T-helper 17 cell (primary cell): ENCODE measurements at places on chromosomes 2 and 18.

GRCh38 chr18:68475883-68476282 lies 239.0 kb downstream of the TMX3 start:
- H3K27ac ChIP-seq: no peak overlapping the region
- no peak for DNase-seq
- H3K4me1 ChIP-seq: no peaks in the 10 kb centered on the region

DNA sequence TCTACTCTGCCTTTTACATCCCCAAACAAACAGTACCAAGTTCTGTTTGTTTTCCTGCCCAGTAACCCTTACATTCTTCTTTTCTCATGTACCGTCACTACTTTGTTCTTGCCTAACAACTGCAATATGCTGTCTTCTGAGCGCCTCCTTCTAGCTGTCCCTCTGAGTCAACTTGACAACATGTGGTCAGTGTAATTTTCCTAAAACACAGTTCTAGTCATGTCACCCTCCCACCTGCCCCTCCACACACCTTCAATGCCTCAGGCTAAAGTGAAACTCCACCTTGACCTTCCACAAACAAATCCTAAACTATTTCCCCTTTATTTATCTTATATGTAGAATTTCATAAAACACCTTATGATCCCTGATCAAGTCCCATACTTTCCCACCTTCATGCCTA lies 124.6 kb upstream of the CD302 start:
- H3K27ac ChIP-seq: no peak overlapping the region
- peaks cover 15% of the 10 kb centered on the region for H3K4me1 ChIP-seq
- no peak overlapping the region for H3K4me3 ChIP-seq
- DNase-seq: no peak

DNA sequence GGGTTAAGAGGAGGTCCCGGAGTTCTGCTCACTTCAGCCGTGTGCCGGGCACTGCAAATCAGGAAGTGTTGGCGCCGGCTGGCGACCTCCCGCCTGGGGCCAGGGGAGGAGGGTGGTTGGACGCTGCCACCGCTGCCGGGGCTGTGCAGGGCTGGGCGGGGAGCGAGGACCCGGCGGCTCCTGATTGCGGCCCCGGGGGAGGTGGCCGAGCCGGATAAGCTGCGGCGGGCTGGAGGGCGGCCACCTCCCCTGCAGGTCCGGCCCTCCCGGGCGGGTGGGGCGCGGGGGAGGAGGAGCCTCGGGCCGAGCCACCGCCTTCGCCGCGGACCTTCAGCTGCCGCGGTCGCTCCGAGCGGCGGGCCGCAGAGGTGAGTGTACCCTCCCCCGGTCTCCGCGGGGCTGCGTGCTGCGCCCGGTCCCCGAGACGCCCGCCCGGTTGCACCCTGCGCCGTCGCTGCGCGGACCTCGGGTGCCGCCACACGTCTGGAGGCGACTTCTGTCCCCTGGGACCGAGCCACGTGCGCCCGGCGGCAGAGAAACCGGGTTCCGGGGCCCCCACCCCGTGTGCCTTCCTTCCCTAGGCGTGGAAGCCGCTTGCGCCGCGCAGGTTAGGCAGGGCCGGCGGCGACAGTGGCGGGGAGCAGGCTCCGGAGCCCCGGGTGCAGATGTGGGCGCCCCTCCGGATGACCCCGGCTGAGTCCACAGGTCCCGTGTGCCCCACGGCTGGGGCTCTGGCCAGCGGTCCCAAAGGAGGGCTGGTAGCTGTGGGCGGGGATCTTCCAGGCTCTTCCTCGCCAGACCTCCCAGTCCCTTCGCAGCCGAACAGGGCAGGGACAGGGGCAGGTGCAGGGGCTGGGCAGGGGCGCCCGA lies at the start of gene STEAP3:
STEAP3 (plus strand) TSS at position 314 of the 870 bp plus-strand sequence. CDS start 7,179 bp downstream, outside the sequence.
- peaks cover 4% of the 10 kb centered on the region for H3K4me1 ChIP-seq
- DNase-seq: no peak
- H3K27me3 ChIP-seq: peaks cover 55% of the 10 kb centered on the region
- H3K36me3 ChIP-seq: no peaks in the 10 kb centered on the region
- peak within 1 kb of the TSS; percentile 77 for H3K4me3 ChIP-seq
- H3K27ac ChIP-seq: no peak within 1 kb of the TSS

DNA sequence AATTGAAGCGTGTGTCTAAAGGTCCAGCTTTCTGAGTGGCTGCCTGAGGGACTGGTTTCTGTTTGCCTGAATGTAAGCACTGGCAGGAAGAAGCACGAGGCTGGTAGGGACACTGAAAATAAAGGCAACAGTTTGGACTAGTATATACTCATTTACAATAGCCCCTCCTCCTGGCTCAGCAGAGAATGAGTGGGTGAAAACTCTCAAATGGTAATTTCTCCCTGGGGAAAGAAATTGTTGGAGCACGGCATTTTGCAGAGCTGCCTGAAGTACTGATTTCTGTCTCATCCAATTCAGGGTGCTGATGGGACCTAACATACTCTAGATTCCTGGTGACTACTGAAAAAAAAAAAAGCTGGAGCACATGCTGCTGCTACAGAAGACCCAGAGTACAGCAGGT lies 17.3 kb upstream of the SPP2 start:
- no peak overlapping the region for H3K27ac ChIP-seq
- no peak overlapping the region for H3K4me3 ChIP-seq
- H3K27me3 ChIP-seq: no peaks in the 10 kb centered on the region
- H3K36me3 ChIP-seq: peaks cover 2% of the 10 kb centered on the region

- H3K27ac ChIP-seq: peak overlapping the region; percentile 68
- no peaks in the 10 kb centered on the region for H3K27me3 ChIP-seq
- H3K4me3 ChIP-seq: no peak overlapping the region
- no peak for DNase-seq
Measured at GRCh38 chr2:27041752-27042151, 9.0 kb downstream of the TMEM214 start.

DNA sequence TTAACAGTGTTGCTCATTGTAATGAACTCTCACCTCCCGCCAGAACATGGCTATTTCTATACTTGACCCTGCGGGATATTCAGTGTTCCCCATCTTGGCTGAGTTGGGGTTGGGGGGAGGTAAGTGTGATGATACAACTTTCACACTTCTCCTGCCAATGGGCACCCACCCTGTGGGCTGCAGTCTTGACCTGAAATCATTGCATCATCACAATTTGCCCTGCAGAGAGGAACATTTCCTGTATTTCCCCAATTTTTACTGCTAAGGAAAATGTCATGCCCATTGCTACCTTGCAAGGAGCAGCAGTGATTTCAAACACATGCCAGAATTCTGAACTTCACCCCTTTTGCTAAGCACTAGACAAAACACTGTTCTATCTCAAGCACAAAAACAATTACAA lies 92.1 kb downstream of the ADD2 start:
- no peak overlapping the region for H3K27ac ChIP-seq
- peaks cover 15% of the 10 kb centered on the region for H3K27me3 ChIP-seq
- H3K4me1 ChIP-seq: peaks cover 3% of the 10 kb centered on the region
- no peak overlapping the region for H3K4me3 ChIP-seq
- DNase-seq: no peak

DNA sequence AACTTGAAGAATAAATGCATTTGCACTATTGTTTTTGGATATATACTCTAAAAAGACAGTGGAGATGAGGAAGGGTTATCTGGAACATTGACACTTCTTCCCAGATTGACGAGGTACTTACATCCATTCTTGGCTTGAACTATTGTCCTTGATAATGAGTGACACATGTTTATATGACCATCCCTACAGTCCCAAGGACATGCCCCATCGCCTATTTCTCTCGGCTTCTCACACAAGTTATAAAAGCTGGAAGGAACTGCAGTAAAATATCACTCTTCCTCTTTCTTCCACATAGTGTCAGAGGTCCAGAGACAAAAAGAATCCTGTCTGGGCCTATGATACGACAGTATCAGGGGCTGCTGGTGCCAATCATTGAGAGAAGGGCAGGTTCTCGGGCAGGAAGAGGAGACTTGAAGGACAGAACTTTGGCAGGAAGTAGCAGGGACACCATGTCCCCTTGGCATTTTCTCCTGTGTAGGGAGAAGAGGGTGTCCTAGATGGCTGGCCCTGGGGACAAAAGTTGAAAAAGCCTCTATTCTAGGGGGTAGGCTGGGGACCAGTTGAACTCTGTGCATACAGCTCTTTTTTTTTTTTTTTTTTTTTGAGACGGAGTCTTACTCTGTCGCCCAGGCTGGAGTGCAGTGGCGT lies 5.8 kb upstream of the CABLES1 start:
- no peak overlapping the region for H3K4me3 ChIP-seq
- no peak for DNase-seq
- H3K27me3 ChIP-seq: peaks cover 31% of the 10 kb centered on the region
- H3K36me3 ChIP-seq: no peaks in the 10 kb centered on the region

DNA sequence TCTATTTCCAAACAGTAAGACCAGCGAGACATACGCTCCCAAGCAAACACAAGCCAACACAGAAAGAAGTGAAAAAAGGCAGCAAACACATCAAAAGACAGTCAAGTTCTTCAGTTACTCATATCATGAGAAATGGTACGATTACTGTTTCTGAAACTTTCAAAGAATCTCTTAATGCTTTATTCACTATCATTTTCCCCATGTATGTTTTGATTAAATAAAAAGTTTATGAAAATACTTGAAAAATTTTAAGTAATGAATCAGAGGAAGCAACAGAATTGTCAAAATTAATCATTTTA lies 114.9 kb downstream of the HDAC4 start:
- H3K4me3 ChIP-seq: peak overlapping the region; percentile 86
- H3K27me3 ChIP-seq: no peaks in the 10 kb centered on the region
- DNase-seq: no peak
- no peaks in the 10 kb centered on the region for H3K36me3 ChIP-seq

GRCh38 chr2:144183727-144184126 lies 336.2 kb downstream of the ZEB2 start:
- H3K27me3 ChIP-seq: no peaks in the 10 kb centered on the region
- DNase-seq: peak; percentile 59
- H3K4me1 ChIP-seq: peaks cover 14% of the 10 kb centered on the region
- peak overlapping the region; percentile 86 for H3K27ac ChIP-seq
- no peaks in the 10 kb centered on the region for H3K36me3 ChIP-seq

DNA sequence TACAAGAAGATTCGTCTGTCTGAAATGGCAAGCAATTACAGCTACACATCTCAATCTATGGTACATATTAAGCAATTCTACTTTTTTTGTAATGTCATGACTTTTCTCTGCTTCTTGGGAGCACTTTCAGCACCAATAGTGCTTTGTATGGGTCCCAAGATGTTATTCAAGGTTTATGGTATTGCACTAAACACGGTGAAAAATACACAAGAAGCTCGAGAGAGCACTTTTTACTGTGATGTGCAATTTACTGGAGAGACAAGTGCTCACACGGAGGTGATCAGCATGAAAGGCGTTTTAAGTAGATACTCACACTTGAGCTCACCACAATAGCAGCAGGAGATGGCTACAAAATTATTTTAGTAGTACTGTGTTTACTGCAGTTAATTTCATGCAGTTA lies 783.6 kb downstream of the CBLN2 start:
- DNase-seq: no peak
- H3K4me3 ChIP-seq: no peak overlapping the region
- H3K4me1 ChIP-seq: no peaks in the 10 kb centered on the region
- H3K27me3 ChIP-seq: no peaks in the 10 kb centered on the region
- H3K36me3 ChIP-seq: no peaks in the 10 kb centered on the region

GRCh38 chr2:121710470-121711170 lies 26.1 kb downstream of the NIFK start:
- peaks cover 2% of the 10 kb centered on the region for H3K36me3 ChIP-seq
- H3K27me3 ChIP-seq: peaks cover 4% of the 10 kb centered on the region
- peaks cover 4% of the 10 kb centered on the region for H3K4me1 ChIP-seq
- no peak for DNase-seq

- peaks cover 38% of the 10 kb centered on the region for H3K4me1 ChIP-seq
- DNase-seq: no peak
- H3K4me3 ChIP-seq: peak overlapping the region; percentile 99
- H3K36me3 ChIP-seq: peaks cover 4% of the 10 kb centered on the region
- no peaks in the 10 kb centered on the region for H3K27me3 ChIP-seq
Measured at GRCh38 chr2:96739076-96739632, 710 bp downstream of the LMAN2L start.

DNA sequence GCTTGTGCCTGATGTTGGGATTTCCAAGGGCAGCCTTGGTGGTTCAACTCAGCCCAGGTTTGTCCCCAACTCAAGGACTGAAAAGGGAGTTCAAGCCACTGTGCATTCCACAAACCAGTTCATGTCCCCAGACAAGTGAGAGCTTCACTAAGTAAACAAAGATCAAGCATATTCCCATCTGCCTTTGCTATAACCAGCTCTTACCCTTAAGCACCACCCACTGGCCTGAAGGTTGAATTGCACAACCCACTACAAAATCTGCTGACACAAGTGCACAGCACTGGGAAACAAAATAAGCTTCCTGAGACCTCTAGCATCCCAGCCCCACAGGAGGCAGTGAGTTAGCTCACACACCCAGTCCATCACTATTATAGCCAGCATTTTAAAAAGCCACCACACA lies 516.7 kb downstream of the NR4A2 start:
- H3K27me3 ChIP-seq: no peaks in the 10 kb centered on the region
- H3K4me1 ChIP-seq: no peaks in the 10 kb centered on the region
- H3K36me3 ChIP-seq: no peaks in the 10 kb centered on the region
- DNase-seq: no peak

DNA sequence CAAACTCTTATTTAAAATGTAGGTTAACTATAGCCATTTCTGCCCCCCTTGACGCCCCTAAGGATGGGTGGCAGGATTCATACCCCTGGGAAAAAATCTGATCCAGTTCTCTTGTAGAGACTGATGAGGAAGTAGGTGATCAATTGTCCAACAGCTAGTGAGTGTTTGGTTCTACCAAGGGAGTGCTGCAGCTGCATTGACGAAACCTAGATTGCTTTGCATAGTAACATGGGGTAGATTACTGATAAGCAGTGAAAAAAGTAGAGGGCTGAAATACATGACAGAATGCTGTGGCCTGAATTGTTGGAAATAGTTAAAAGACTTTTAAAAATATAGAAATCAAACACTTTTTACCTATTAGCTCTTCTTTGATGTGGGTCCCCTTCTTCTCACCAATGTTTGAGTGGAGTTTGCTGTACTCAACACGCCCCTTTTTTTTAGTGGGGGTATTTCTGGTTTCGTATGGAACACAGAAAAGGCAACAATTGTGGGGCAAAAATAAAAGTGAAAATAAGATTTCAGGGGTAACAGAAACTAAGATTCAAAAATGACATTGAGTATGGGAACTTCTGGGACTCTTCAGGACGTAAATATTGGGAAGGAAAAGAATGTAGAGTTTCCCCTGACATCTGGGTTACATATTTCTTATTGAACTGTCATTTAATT lies 66.2 kb downstream of the MAIP1 start:
- H3K36me3 ChIP-seq: no peaks in the 10 kb centered on the region
- H3K27me3 ChIP-seq: peaks cover 35% of the 10 kb centered on the region
- H3K4me1 ChIP-seq: no peaks in the 10 kb centered on the region
- no peak overlapping the region for H3K4me3 ChIP-seq
- no peak for DNase-seq
